MCF 10A (cell line): ENCODE measurements at places on chromosomes 11 and 22.
A peak's percentile ranks its signal among the peaks of the same experiment; 100 is the strongest.

DNA sequence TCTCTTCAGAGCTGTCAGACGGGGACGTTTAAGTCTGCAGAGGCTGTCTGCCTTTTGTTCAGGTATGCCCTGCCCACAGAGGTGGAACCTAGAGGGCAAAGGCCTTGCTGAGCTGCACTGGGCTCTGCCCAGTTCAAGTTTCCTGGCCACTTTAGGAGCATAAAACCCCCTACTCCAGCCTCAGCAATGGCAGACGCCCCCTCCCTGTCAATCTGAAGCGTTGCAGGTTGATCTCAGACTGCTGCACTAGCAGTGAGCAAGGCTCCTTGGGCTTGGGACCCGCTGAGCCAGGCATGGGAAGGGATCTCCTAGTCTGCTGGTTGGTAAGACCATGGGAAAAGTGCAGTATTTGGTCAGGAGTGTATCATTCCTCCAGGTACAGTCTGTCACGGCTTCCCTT lies 66.6 kb upstream of the TP53I11 start:
- DNase-seq: no peak

- DNase-seq: no peak
Observed at GRCh38 chr22:25080855-25081254, 118.8 kb upstream of the CRYBB3 start.

DNA sequence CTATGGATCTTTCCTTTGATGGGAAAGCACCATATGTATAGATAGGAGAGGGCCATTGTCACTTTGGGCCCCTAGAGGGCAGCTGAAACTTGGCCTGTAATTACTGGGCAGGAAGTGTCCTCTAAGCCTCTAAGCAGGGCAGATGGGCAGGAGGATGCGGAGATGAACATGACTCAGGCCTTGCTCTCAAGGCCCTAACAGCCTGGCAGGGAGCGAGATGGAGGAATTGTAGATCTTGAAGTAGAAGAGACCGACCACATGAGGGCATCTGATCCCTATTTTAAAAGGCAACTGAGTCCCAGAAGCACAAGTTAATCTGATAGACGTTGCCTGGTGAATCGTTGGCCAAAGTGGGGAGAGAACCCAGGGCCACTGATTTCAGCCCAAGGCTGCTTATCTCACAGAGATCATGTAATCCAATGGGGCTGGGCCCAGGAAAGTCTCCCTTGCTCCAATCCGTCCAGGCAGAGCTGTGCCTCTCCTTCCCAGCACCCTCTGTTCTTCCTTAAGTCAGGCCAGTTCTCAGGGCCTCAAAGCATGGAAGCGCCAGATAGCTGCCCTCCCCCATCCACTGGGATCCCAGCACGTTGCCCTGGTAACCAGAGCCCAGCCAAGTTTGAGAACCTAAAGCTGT lies 2.5 kb upstream of the SEPTIN3 start:
- DNase-seq: peak; percentile 76

GRCh38 chr11:102116453-102117205 lies 6.4 kb downstream of the YAP1 start:
- no peak for DNase-seq

DNA sequence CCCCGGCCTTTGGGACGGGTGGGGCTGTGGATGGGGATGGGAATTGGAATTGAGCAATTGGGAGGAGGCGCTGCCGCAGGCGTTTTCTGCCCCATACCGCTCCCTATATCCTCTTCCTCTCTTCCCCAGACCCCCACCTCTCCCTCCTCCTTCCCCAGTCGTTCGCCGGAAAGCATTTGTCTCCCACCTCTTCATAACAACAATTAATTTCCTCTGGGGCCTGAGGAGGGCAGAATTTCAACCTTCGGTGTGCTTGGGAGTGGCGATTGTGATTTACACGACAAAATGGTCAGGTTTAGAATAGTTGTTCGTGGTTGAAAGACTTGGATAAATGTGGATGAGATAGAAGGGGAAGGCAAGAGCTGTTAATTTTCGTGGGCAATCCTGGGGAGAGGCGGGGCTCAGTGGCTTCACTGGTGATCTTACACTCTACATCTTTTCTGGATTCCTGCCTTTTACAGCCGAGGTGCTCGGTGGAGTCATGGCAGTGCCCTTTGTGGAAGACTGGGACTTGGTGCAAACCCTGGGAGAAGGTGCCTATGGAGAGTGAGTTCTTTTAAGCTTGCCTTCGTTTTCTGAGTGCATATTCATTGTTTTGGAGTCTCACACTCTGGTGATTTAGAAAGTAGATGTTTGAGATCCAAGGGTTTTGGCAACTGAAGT lies 1.5 kb downstream of the CHEK1 start:
- DNase-seq: peak; percentile 97

DNA sequence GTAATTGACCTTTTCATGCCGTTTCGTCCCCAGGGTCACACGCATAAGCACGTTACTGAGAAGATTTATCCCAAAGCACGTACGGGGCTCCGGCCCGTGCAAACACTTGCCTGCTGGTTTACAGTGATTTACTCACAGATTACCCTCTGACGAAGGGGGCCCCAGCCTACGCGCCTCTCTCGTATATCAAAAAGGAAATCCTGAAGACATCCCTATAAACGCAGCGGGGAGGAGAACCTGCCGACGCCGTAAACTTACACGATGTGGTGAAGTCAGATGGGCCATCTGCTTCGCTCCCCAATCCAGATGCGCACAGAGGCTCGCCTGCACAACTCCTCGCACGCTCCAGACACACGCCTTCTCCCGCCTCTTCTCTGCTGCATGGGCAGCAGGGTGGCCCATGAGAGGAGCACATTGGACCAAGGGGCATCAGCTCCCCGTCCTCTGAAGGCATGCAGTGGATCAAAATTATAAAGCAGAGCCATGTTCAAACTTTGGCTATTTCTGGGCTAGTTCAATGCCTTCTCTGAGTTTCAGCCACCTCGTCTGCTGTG lies 123.6 kb downstream of the MN1 start:
- no peak for DNase-seq

DNA sequence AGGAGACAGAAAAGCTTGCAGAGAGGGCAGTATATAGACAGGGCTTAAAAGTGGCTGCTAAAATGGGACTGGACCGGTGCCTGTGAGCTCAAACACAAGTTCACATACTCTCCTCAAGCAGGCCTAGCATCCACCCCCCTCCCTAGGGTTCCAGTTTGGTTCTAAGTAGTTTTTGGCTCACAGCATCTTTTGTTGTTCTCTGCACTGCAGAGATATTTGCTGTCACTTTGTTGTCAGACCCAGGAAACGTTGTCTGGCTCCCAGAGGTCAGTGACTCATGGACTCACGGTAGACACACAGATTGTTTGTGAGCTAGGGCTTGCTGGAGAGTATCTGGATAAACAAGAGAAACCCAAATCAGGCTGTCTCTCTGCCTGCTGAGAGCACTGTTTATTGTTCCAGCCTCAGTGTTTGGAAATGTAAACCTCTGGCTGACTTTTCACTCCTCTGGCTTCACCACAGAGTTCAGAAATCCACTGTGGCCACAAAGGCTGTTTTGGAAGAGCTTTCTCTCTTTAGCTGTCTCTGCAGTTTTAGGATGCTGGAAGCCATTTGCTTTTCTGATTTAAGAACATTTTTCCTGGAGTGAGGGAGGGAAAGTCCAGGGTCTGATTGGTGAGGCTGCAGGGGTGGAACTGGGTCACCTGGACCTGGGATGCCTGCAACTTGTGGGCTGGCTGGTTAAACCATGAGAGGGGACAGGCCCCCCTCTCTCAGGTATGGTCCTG lies 303.7 kb upstream of the PLET1 start:
- DNase-seq: peak; percentile 57

DNA sequence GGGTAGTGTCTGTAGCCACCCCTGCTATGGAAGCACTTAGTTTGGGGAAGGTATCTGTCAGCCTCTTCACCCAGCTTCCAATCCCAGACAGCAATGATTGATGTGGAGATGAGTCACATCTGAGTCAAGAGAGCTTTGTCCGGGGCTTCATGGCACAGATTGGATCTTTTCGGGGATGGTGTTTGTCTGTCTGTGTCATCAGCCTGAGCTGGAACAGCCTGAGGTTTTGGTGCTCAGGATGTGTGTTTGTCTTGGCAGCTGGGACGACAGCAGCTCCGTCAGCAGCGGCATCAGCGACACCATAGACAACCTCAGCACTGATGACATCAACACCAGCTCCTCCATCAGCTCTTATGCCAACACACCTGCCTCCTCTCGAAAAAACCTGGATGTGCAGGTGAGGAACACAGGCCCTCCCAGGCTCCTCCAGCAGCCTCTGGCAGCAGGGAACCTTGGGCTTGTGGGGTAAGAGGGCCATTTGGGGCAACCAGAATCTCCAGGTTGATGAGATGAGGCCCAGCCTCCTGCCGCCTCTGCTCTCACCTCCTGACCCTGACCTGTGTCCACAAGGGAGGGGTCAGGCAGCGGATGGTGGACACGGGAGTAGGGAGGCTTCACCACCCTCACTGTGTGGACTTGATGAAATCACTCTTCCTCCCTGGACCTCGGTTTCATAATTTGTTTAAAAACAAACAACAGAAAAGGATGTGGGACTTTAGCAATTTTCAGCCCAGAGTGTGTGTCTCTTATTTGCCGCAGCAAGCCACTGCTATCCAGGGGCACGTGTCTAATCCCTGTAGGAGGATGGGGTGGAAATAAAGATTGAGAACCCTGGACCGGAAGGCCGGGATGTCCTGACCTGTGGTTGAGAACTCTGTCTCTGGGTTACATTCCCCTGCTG lies 124.3 kb downstream of the DBX1 start:
- DNase-seq: peak; percentile 99

DNA sequence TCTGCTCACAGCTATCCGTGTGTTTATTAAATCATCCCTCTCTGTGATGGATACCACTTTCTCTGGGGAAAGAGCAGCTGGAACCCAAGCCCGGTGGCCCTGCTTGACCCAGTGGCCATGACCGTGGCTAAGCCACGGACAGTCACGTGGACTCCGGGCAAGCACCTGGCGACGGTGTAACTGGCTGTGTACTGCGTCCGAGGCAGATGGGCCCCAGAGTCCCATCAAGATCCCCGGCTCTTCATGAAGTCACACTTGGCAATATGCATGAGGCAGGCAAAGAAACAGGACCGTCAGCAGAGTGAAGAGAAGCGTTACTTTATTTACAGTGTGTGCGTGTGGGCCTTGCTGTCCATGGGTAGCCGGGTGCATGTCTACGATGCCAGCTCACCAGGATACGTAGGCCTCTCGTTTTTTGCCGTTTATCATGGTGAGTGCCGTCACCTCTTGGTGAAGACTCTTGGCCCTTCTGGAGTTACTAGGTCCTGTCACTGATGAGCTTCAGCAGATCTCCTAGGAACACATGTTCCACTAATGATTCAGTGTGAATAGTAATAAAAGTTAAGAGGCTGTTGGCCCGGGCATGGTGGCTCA lies 366.3 kb downstream of the TBC1D22A start:
- DNase-seq: no peak

GRCh38 chr22:38944653-38945052 lies 12.8 kb upstream of the APOBEC3A start:
- no peak for DNase-seq

DNA sequence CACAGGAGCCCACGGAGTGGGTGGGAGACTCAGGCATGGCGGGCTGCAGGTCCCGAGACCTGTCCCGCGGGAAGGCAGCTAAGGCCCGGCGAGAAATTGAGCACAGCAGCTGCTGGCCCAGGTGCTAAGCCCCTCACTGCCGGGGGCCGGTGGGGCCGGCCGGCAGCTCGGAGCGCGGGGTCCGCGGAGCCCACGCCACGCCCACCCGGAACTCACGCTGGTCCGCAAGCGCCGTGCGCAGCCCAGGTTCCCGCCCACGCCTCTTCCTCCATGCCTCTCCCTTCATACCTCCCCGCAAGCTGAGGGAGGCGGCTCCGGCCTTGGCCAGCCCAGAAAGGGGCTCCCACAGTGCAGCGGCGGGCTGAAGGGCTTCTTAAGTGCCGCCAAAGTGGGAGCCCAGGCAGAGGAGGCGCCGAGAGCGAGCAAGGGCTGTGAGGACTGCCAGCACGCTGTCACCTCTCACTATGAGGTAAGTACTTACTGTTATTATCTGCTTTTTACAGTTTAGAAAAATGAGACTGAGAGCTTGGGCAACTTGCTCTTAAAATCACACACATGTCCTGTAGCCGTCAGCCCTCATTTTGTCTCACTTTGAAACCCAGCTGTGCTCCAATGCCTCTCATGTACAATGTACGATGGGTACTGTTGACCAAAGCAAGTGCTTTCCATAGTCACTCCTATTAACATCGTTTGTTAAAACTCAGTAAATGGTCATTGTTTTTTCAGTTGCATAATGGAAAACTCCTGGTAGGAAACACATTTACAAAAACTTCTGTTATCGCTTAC lies 12.2 kb upstream of the OR10D3 start:
- no peak for DNase-seq

DNA sequence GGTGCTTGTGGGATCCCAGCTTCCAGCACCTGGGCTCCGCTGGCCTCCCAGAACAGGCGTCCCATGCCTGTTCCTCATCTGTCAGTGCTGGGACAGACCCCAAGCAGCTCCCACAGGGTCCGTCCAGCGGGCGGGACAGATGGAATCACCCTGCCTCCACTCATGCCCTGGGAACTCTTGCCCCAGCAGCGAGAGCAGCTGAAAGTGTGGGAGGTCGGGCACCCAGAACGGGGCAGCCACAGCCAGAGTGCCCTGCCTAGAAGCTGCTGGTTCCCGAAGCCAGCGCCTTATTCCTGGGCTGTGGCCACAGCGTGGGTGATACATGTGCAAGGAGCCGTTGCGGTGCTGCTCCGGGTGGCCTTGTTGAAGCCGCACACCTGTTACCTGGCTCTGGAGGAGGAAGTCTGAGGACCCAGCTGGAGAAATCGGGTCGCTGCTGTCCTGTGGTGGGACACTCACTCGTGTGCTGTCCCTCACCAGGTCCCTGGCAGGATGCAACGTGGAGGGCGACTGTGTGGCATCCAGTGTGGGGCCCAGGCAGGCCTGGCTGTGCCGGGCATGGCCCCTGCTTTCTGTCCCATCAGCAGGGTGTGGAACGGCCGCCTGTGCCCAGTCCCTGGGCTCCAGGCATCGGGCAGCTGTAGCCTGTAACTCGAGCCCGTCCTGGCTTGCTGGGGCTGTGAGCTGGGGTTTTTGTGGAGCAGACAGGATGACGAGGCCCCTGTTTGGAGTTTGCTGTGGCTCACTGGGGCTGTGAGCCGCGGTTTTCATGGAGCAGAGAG lies 16.2 kb downstream of the GRAMD4 start:
- no peak for DNase-seq

GRCh38 chr11:808427-809286 lies 1.1 kb upstream of the RPLP2 start:
- DNase-seq: no peak

- DNase-seq: no peak
Observed at GRCh38 chr11:107732689-107733051, 20.8 kb upstream of the SLN start.

GRCh38 chr22:38935023-38935422 lies 22.4 kb upstream of the APOBEC3A start:
- peak; percentile 91 for DNase-seq
